Tibial artery (tissue), 4 donors: ENCODE measurements at places on chromosomes 4 and X.

GRCh38 chr4:186021461-186022167 is 47.3 kb upstream of the TLR3 start:
- DNase-seq = no peak

GRCh38 chrX:79400623-79401022 is 33.5 kb upstream of the ITM2A start:
- DNase-seq = no peak

- DNase-seq = no peak
Observed at GRCh38 chr4:140082391-140082755, 71.6 kb downstream of the MAML3 start.

- DNase-seq = no peak
Observed at GRCh38 chrX:78622831-78623230, 36.3 kb downstream of the RTL3 start.

DNA sequence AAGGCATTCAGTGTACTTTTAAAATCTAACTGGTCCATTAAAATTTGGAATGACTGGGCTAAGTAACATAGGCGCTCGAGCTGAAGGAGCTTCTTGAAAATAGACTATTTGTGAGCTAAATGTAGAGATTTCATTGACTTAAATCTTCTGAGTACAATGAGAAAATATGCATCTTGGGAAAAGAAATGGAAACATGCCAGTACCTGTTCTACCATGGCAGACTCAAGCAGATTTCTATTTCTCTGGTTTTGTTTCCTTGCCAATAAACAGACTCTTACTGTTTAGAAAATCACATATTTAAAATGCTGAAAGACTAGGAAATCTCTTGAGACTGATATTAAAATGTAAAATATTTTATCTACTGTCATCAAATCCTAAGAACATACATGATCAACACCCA is 678.1 kb downstream of the FAT4 start:
- no peak for DNase-seq

- DNase-seq = no peak
Observed at GRCh38 chr4:24040811-24041210, 151.0 kb upstream of the PPARGC1A start.

DNA sequence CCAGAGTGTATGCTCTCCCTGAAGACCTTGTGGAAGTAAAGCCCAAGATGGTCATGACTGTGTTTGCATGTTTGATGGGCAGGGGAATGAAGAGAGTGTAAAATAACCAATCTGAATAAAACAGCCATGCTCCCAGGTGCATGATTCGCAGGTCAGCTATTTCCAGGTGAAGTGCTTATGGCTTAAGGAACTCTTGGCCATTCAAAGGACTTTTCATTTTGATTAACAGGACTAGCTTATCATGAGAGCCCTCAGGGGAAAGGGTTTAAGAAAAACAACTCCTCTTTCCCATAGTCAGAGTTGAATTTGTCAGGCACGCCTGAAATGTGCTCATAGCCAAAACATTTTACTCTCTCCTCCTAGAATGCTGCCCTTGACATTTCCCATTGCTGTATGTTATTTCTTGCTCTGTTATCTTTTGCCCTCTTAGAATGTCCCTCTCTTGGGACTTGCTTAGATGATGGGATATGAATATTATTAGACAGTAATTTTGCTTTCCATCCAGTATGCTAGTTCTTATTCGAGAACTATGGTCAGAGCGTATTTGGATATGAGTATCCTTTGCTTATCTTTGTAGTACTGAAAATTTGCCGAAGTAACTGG is 88.6 kb downstream of the PLS3 start:
- no peak for DNase-seq

DNA sequence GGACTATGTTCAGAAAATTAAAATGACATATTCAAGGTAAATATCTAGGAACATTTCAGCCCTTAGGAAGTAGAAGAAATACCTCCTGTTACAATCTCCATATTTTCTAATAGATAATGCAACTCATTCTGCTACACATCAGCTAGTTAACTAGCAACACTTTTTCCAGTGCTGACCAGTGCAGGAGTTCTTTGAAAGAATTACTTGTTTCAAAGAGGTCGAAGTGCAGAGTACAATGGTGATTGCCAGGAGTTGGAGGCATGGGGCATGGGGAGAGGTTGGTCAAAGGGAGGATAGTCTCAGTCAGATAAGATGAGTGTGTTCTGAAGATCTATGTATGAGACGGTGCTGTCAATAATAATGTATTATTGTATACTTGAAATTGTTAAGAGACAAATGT is 53.1 kb downstream of the MTNR1A start:
- DNase-seq = no peak
